Frontal cortex (tissue), 4 donors: ENCODE measurements at places on chromosomes 3 and 15. TPM values are rescaled to one million over a fixed set of nuclear protein-coding genes. Genes with fewer than 3 reads are reported as not detected.

Gene ZNF860
- total RNA-seq = 2.0 TPM

Gene RPUSD2
- total RNA-seq = 15.9 TPM

Gene MOBP
- total RNA-seq = 0.41 TPM

Gene NUDT16
- total RNA-seq = 11.8 TPM

Gene GOLGA8J
- total RNA-seq = not detected

Gene CPNE9
- 0.41 TPM for total RNA-seq

Gene NR2F2
- total RNA-seq = 4.9 TPM

Gene SLC27A2
- 1.6 TPM for total RNA-seq

Gene ALDH1A3
- 3.3 TPM for total RNA-seq

Gene PPM1L
- total RNA-seq = 63.2 TPM

Gene MAP2K5
- total RNA-seq = 11.0 TPM

Gene SERPINI2
- total RNA-seq = 0.41 TPM

Gene CYP8B1
- not detected for total RNA-seq

Gene SLC25A20
- 9.0 TPM for total RNA-seq

Gene GPR62
- total RNA-seq = 0.41 TPM

Gene THSD4
- 1.6 TPM for total RNA-seq

Gene XCR1
- not detected for total RNA-seq

Gene A4GNT
- not detected for total RNA-seq

Gene SLC22A13
- under 0.01 TPM for total RNA-seq

Gene RTP3
- total RNA-seq = not detected

Gene GOLGA6B
- not detected for total RNA-seq

Gene MAPKAPK3
- 2.9 TPM for total RNA-seq

Gene IL17RC
- 2.4 TPM for total RNA-seq

Gene CHDH
- total RNA-seq = 1.2 TPM

Gene SPATA12
- total RNA-seq = not detected

Gene RETNLB
- not detected for total RNA-seq

Gene SLC2A2
- not detected for total RNA-seq

Gene CD96
- total RNA-seq = not detected

Gene TTLL13
- total RNA-seq = under 0.01 TPM

Gene TM6SF1
- 27.7 TPM for total RNA-seq

Gene NAALADL2
- total RNA-seq = 4.9 TPM

Gene NTRK3
- total RNA-seq = 34.6 TPM

Gene CFAP100
- total RNA-seq = 3.7 TPM

Gene OR5AC2
- total RNA-seq = not detected

Gene SIN3A
- total RNA-seq = 24.9 TPM

Gene ARGFX
- not detected for total RNA-seq

Gene PLA2G4E
- not detected for total RNA-seq

Gene C3orf52
- total RNA-seq = 0.41 TPM

Gene OSTN
- 15.1 TPM for total RNA-seq

Gene TGM5
- not detected for total RNA-seq

Gene LRTM1
- total RNA-seq = not detected

Gene UNC13C
- total RNA-seq = 18.8 TPM

Gene APPL1
- 169 TPM for total RNA-seq

Gene TUSC7
- total RNA-seq = not detected

Gene CPLX3
- 0.82 TPM for total RNA-seq

Gene GASK1A
- total RNA-seq = 4.5 TPM

Gene CLASP2
- total RNA-seq = 1,092 TPM

Gene NDUFAF3
- total RNA-seq = 31.8 TPM

Gene USP19
- 44.8 TPM for total RNA-seq

Gene GNL3
- total RNA-seq = 70.1 TPM

Gene DYNLT2B
- 36.7 TPM for total RNA-seq

Gene SH2D7
- total RNA-seq = not detected

Gene WWTR1
- total RNA-seq = 6.1 TPM

Gene EOGT
- total RNA-seq = 9.8 TPM

Gene EFCC1
- 0.41 TPM for total RNA-seq

Gene NMB
- total RNA-seq = 2.4 TPM
